Activated CD4-positive, CD25-positive, alpha-beta regulatory T cell treated with anti-CD3 and anti-CD28 coated beads, Interleukin-2, amount 50 U/mL, for 72 hours (primary cell): ENCODE measurements at places on chromosomes 12 and 14.

GRCh38 chr14:22976620-22977433 is 5.5 kb downstream of the AJUBA start:
- DNase-seq = no peak

GRCh38 chr12:116265351-116266147 is 11.9 kb downstream of the MED13L start:
- DNase-seq = no peak

- no peak for DNase-seq
These were observed 129.0 kb upstream of the MED13L start for GRCh38 chr12:116406529-116406928.

GRCh38 chr12:81835783-81836182 is 76.6 kb upstream of the PPFIA2 start:
- DNase-seq = no peak

DNA sequence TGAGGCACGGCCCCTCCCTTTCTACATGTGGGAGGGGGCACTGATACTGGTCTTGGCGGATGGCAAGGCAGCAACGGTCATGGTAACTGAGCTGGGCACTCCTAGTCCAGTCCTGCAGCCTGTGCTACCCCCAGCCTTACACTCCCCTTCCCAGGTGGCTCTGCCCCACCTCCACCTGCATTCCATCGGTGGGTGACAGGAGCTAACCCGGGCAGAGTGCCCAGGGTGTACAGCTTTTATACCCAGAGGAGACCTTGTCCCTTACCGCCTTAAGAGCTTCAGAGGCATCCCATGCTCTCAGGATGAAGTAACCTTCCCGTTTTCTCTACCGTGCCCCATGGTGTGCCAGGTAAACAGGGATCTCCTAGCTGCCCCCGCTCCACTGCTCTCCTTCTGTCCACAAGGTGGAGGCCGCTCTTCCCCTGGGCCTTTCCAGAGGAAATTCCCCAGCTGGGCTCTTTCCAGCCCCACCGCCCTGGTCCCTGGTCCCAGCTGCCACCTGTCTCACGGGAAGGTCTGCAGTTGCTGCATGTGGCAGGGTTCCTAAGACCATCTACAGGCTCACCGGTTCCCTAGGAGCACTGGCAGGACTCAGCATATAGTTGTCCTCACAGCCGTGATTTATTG is 20.5 kb downstream of the BRI3BP start:
- DNase-seq = no peak

GRCh38 chr14:24162093-24162492 is 1.0 kb downstream of the IRF9 start:
- no peak for DNase-seq

DNA sequence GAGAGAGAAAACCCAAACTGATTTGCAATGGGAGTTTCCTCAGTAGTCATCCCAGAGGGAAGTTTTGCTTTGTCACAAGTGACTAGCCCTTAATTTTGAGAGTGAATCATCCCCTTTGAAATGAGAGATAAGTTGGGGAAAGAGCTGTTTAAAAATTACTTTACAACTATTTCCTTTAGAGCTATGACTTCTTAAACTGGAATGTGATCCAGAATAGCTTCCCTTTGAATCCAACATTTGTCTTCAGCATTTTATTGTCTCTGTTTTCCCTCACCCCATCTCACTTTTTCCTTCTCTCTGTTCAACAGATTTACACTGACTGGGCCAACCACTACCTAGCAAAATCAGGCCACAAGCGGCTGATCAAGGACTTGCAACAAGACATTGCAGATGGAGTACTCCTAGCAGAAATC is 109.3 kb downstream of the NAV3 start:
- no peak for DNase-seq

DNA sequence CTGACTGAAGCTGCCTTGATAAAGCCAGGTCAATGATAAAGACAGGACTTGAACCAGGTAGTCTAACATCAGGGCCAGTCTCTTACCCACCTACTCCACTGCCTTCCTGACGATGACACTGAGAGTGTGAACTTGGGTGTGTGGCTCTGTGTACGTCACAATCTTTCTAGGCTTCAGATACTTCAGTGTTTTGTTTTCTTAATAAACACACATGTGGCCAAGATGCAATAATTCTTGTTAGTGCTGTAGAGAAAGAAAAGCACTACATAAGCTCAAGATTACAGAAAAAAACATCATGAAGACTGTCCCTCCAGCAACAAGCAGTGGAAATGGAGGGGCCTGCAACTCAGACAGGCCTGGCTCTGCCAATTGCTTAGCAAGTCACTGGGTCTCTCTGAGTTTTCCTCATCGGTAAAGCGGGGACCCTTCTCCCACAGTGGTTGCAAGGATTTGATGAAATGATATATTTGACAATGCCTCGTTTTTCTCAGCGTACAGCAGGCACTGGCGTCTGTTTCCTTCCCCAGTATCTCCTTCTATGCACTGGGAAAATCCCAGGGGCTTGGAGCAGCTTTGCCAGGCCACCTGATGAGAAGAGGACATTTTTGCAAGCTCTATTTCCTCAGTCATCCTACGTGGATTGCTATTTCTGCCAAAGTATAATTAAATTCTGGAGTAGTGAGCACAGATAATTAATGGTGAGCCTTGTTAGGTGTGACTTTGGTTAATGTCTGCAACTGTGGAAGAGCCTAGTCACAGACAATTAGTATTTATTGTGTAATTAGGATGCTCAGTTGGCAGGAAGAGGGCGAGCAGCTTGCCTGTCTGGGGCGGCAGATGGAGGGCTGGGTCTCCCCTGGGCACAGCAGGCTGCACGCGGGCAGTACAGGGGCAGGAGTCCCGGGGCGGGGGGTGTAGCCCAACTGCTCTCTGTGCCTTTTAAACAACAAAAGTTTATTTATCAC is 55.8 kb upstream of the CHGA start:
- DNase-seq = no peak
